Breast epithelium (tissue), 4 donors: ENCODE measurements at places on chromosomes 12 and 14. TPM values are rescaled to one million over a fixed set of nuclear protein-coding genes. Genes with fewer than 3 reads are reported as not detected.

TAS2R50 gene
- total RNA-seq: 4.0 TPM

TAS2R30 gene
- total RNA-seq: 17.0 TPM

KRT6C gene
- not detected for total RNA-seq

FAM181A gene
- total RNA-seq: not detected

DNA sequence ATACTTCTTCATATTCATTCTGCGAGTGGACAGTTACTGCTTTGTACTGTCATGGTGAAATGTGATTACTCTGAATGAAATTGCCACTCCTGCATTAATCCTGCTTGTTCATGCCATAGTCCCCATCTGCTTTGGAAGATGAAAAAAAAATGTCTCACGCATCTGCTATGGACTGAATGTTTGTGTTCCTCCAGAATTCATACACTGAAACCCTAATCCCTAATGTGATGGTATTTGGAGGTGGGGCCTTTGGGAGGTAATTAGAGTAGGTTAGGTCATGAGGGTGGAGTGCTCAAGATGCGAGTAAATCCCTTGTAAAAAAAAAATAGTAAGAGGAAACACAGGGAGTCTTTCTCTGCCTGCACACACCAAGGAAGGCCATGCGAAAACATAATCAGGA lies 427.2 kb downstream of the TMTC2 start:
- no peaks in the 10 kb centered on the region for H3K27me3 ChIP-seq
- no peak overlapping the region for H3K4me3 ChIP-seq
- H3K4me1 ChIP-seq: no peaks in the 10 kb centered on the region
- H3K36me3 ChIP-seq: no peaks in the 10 kb centered on the region

- H3K27ac ChIP-seq: no peak overlapping the region
- no peaks in the 10 kb centered on the region for H3K4me1 ChIP-seq
- DNase-seq: no peak
- H3K4me3 ChIP-seq: no peak overlapping the region
Observed at GRCh38 chr12:89988188-89988915, 279.7 kb upstream of the ATP2B1 start.

DNA sequence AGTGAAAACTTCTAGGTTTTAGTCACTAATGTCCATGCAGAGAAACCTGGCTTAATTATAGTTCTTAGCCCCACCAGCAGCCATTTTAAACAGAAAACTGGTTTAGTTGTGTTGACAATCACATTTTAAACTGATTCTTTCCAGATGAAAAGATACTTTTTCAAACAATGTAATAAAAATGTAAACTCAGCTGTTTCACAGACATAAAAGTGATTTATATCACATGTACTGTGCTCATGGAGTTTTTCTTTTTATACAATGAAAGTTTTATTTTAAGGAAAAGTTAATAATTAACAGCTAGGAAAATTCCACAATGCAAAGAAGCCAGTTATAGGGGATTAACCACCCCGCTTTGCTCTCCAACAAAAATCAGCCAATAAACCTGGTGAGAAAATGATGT lies 129.7 kb downstream of the PAX9 start:
- no peaks in the 10 kb centered on the region for H3K36me3 ChIP-seq
- H3K4me3 ChIP-seq: no peak overlapping the region
- no peaks in the 10 kb centered on the region for H3K4me1 ChIP-seq
- no peak overlapping the region for H3K27ac ChIP-seq
- no peaks in the 10 kb centered on the region for H3K27me3 ChIP-seq

GRCh38 chr14:77301103-77301502 lies 19.6 kb downstream of the POMT2 start:
- DNase-seq: peak; percentile 83
- no peak overlapping the region for H3K4me3 ChIP-seq
- no peaks in the 10 kb centered on the region for H3K36me3 ChIP-seq
- H3K27ac ChIP-seq: no peak overlapping the region
- H3K27me3 ChIP-seq: no peaks in the 10 kb centered on the region
- H3K4me1 ChIP-seq: no peaks in the 10 kb centered on the region

DNA sequence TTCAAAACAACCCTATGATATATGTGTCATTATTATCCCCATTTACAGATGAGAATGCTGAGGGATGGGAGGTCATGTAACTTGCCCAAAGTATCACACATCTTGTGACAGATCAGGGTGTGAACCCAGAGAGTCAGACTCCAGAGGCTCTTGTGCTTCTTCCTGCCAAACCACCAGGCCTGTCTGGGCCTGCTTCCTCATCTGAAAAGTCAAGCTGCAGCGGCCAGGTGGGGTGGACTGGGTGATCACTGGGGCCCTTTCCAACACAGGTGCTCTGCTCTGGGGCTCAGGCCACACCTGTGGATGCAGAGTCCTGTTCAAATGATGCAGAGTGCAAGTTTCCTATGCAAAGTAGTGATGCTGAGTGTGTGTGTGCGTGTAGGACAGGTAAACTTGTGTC lies 26.7 kb downstream of the TSPAN11 start:
- H3K4me3 ChIP-seq: no peak overlapping the region
- H3K4me1 ChIP-seq: no peaks in the 10 kb centered on the region
- H3K27me3 ChIP-seq: no peaks in the 10 kb centered on the region
- H3K27ac ChIP-seq: no peak overlapping the region
- H3K36me3 ChIP-seq: no peaks in the 10 kb centered on the region

DNA sequence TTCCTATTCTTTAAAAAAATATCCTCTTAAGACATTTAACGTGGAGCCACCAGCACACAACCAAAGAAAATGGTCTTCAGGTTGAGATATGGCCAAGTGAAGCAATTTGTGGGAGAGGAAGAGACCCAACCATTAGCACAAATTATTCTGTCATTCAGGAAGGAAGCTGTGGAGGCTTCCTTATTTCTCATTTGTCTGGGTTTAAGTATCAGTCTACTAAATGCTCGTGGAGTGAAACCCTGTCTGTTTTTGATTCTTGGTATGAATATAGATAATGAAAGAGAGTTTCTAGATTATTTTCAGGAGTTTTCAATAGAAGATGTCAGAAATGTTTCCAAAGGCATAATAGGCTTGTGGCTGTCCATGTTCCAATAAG lies 125.1 kb downstream of the GPR65 start:
- H3K4me3 ChIP-seq: no peak overlapping the region
- no peaks in the 10 kb centered on the region for H3K27me3 ChIP-seq
- H3K4me1 ChIP-seq: no peaks in the 10 kb centered on the region
- no peak for DNase-seq
- H3K27ac ChIP-seq: peak overlapping the region; percentile 64

DNA sequence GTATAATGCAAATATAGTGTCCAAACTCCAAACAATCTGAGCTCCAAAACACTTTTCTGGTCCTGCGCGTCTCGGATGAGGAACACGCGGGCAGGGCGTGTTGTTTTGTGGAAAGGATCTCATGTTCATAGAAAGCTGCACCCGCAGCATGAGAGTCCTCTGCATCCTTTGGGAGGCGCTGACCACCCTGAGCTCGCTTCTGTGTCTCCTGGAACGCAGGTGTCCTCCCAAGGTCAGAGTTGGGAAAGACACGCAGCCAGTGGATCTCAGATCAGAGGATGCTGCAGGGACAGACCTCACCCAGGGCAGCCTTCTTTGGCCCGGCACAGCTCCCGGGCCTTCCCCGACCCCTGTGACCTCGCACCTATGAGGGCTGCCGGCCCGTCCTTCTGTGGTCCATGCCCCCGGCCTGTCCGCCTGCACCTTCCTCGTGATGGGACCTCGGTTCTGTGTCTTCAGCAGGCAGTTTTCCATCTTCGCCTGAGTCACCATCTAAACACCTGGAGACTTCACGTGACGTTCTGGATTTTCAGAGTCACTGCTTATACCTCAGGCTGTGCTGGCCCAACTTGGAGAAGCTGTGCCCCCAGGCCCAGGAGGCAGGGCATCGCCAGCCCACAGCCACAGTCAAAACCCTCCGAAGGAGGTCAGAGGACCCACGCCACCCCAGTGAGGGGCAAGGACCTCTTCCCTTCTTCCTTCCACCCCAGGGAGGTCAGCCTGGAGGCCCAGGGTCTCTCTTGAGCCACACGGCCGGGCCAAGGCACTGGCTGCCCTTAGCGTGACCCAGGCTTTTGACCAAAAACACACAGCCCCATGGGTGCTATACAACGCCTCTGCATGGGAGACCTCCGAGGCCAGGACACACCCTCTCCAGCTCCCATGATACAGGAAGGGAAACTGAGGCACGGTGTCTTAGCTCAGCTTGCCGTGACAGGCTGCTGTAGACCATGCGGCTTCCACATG lies 25.9 kb downstream of the MMP17 start:
- no peak overlapping the region for H3K27ac ChIP-seq
- no peaks in the 10 kb centered on the region for H3K4me1 ChIP-seq
- no peak overlapping the region for H3K4me3 ChIP-seq

- H3K27ac ChIP-seq: no peak overlapping the region
- H3K27me3 ChIP-seq: no peaks in the 10 kb centered on the region
- no peaks in the 10 kb centered on the region for H3K36me3 ChIP-seq
- DNase-seq: no peak
Observed at GRCh38 chr14:102145395-102145794, 5.7 kb downstream of the WDR20 start.

DNA sequence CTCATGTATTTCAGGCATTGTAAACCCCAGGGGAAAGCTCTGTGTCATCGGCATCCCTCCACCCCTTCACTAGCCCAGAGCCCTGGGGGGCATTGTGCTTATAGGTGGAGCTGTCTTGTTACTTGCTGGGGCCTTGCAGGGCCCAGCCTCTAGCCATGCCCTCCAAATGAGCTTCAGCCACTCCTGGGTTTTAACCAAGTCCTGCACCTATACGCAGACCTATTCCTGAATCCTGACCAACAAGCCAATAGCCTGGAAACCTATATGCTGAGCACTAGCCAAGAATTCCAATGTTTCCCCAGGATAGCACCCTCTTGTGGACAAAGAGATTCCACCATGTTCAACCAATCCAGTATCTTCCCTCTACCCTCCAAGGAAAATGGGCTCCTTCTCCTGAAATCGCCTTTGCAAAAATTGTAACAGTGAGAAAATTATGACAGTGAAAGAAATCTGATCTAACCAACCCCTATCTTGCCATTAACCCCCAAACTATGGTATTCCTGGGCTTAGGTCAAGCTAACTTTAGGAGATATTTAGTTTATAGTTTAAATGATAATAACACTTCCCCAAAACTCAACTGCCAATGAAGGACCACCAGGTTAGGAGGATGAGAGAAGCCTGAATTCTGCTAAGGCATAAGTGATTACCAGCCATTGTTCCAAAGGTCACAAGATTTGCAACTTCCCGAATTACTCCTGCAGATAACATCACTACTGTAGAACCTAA lies 55.5 kb downstream of the TTC7B start:
- H3K4me3 ChIP-seq: no peak overlapping the region
- DNase-seq: no peak
- no peaks in the 10 kb centered on the region for H3K4me1 ChIP-seq
- H3K27ac ChIP-seq: no peak overlapping the region
- H3K27me3 ChIP-seq: no peaks in the 10 kb centered on the region
- no peaks in the 10 kb centered on the region for H3K36me3 ChIP-seq

- H3K27ac ChIP-seq: peak overlapping the region; percentile 34
- no peaks in the 10 kb centered on the region for H3K36me3 ChIP-seq
- no peak overlapping the region for H3K4me3 ChIP-seq
Observed at GRCh38 chr12:106084014-106084671, 54.6 kb downstream of the NUAK1 start.

DNA sequence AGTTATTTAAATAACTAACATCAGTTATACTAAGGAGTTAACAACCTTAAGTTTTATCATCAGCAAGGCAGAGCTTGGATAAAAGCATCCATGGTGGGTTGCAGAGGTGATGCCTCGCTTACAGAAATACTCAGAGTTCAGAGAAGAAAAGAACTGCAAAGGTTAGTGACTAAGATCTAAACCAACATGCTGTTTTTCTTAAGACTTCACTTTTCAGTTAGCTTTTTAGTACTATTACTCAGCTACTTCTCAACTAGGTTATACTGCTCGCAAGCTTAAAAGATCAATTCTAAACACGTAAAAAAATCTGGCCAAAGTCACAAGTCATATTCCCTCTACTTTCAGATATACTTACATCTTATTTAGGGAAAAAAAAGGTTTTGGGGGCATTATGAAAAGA lies 2.8 kb downstream of the PPP1CC start:
- no peaks in the 10 kb centered on the region for H3K27me3 ChIP-seq
- H3K36me3 ChIP-seq: no peaks in the 10 kb centered on the region
- no peak overlapping the region for H3K27ac ChIP-seq

GRCh38 chr12:49188916-49189367 lies at the start of gene TUBA1A:
Gene TUBA1A (minus strand): TSS chr12:49189080. CDS start chr12:49188979, 101 bp downstream.
- H3K27ac ChIP-seq: peak within 1 kb of the TSS; percentile 98
- H3K4me3 ChIP-seq: peak within 1 kb of the TSS; percentile 79
- H3K36me3 ChIP-seq: no peaks in the 10 kb centered on the region
- H3K27me3 ChIP-seq: no peaks in the 10 kb centered on the region

DNA sequence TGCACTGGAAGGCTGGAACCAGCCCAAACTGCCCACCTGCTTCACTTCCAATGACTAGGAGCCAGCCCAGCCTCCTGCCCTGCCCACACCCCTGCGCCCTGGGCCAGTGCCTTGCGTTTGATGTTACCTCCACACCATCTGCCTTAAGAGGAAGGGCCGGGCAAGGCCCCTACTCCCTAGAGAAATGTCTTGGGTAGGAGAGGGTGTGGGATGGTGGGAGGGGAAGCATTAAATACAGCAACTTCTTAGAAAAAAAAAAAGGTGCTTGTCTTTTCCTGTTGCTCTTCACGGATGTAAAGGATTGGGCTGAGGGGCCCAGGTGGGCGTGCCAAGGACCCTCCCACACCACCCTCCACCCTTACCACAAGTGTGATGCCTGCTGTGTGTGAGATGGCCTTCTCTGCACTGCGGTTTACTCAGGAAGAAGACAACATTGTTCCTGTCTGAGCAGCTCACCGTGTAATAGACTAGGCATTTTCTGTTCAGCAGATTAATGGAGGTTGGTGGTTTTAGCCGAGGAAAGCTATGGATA lies 99.9 kb downstream of the NINJ2 start:
- H3K4me1 ChIP-seq: peaks cover 3% of the 10 kb centered on the region
- no peak overlapping the region for H3K27ac ChIP-seq
- H3K27me3 ChIP-seq: no peaks in the 10 kb centered on the region
- DNase-seq: no peak
- peak overlapping the region; percentile 33 for H3K4me3 ChIP-seq
